T follicular helper cell (primary cell): ENCODE measurements at places on chromosomes 4 and X.
A peak's percentile ranks its signal among the peaks of the same experiment; 100 is the strongest.

- DNase-seq = no peak
Observed at GRCh38 chr4:32564626-32565025, 1844.5 kb downstream of the PCDH7 start.

- peak; percentile 37 for DNase-seq
Observed at GRCh38 chr4:68373513-68373912, 23.6 kb upstream of the YTHDC1 start.

DNA sequence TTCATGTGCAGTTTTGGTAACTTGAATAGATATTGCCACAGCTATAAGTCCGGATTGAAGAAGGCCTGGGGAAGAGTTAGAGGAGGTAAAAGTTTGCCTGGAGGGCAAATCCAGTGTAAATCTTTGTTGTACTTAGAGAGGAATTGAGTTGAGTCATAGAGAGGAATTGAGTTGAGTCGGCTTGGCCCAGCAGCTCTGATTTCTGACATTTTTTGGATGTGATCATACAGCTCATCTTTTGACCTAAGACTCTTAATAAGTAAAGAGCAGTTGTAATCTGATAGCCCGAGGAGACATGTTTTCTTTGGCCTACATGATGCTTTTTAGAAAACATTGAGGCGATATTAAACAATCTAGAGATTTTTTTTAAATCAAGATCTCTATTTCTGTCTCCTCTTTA, 3.9 kb downstream of the KIT start:
- DNase-seq = no peak

DNA sequence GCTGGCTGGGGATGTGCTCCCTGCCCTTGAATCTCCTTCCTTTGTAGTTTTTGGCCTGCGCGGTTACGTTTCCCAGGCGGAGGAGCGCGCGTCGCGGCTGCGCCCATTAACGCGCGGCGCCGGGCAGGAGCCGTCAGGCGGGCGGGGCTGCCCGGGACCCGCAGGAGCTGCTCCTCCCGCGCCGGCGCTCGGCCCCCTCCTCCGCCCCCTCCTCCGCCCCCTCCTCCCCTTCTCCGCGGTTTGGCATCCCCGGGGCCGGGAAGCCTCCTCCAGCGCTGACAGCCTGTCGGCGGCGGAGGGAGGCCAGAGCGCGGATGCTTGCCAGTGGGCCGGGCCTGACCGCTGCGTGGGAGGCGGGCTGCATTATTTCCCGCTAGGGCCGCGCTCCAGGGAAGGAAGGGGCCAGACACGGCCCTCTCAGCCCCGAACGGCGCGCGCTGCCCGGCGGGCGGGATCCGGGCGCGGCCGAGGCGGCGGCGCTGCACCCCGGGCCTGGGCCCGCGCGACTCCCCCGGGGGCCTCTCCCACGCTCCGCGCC, at the start of gene DCLK2:
Gene DCLK2 (plus strand): TSS at position 405 of the 538 bp plus-strand sequence. CDS start 583 bp downstream, outside the sequence.
- DNase-seq = no peak

DNA sequence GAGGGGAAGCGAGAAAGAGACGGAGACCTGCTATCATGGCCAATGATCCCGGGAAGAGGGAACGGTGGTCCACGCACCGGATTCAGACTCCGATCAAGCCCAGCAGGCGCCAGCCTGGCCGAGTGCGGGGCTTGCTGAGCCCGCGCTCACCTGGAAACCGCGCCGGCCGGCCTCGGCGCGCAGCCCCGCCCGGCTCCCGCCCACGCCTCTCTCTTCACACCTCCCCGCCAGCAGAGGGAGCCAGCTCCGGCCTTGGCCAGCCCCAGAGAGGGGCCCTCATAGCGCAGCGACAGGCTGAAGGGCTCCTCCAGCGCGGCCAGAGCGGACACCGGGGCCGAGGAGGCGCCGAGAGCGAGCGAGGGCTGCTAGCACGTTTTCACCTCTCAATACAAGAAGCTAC, 36.8 kb upstream of the SPANXN2 start:
- DNase-seq = no peak

GRCh38 chrX:129593137-129593536, 53.1 kb downstream of the OCRL start:
- no peak for DNase-seq

GRCh38 chr4:42452823-42453222, 55.5 kb downstream of the SHISA3 start:
- no peak for DNase-seq

- DNase-seq = no peak
Observed at GRCh38 chr4:17567271-17567670, 9.7 kb upstream of the LAP3 start.

DNA sequence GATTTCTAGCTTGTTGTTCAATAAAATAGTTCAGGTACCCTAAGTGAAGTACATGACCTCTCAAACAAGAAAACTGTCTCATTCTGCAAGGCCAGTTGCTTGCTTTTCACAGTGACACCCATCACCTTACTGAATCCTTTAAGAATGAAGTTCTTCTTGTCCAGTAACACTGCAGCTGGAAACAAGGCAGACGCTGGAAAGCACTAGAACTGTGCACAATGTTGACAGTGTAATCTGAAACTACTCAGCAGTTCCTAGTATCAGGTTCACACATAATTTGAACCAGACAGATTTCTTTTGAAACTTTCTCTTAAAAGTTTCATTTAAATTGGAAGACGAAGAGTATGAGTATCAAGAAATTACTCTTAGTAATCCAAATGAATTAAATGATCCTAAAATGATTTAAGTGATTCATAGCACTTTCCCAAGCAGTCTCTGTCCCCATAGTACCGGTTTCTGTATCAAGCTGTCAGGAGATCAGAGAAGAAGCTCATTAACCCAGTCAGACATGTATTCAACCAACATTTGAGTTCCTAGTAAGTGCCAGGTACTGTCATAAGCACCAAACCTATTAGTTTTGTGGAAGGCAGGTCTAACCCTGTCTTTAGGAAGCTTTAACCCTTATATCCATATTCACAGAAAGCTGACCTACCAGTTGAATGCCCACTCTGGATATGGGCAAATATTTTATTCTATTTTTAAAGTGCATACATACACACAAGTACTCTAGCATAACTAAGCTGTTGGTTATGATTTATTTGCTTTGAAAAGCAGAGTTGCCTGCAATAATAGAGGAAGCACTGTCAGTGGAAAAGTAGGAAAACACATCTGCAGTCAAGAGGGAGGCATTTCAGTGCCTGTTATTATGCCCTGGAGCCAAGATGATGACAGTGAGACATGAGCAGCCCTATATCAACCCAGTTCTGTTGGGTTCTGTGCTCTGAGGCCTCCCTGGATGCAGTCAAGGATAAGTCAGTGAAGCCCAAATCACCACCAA, 63.6 kb downstream of the PALLD start:
- no peak for DNase-seq

GRCh38 chr4:172660251-172660650, 508.4 kb upstream of the GALNT7 start:
- DNase-seq = no peak

GRCh38 chr4:80144676-80145470, 52.4 kb upstream of the PRDM8 start:
- no peak for DNase-seq

DNA sequence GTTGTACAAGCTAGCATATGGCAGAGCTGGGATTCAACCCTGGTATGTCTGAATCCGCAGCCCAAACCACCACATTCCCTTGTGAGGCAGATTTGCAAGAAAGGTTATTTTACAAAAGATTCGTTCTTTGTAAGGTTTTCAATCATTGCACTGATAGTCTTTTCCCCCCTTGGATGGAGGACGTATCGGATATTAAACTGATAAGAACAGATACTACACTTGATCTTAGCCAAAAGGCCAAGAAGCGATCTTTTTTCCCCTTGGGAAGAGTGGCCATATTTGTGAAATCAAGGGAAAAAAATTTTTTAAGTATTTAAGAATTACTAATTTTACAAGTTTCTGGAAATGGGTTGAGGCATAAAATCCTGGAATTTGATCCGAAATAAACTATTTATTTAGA, 34.4 kb upstream of the MSMO1 start:
- no peak for DNase-seq

DNA sequence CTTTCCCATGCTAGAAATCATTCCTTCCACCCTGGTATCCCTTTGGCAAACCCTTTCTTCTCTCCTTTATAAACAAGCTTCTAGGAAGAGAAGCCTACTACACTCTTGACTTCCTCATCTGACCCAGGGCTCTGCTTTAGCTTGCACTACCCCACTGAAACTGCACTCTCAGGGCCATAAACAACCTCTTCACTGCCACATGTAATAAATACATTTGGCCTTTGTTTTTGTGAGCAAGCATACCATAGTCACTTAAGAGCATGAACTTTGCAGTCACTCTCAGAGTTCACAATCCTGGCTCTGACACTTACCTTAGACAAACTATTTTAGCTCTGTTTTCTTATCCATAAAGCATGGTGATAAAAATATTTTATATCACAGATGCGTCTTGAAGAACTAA, 50.7 kb upstream of the USP38 start:
- DNase-seq = no peak

- no peak for DNase-seq
Observed at GRCh38 chrX:37905436-37906147, 58.2 kb upstream of the DYNLT3 start.

DNA sequence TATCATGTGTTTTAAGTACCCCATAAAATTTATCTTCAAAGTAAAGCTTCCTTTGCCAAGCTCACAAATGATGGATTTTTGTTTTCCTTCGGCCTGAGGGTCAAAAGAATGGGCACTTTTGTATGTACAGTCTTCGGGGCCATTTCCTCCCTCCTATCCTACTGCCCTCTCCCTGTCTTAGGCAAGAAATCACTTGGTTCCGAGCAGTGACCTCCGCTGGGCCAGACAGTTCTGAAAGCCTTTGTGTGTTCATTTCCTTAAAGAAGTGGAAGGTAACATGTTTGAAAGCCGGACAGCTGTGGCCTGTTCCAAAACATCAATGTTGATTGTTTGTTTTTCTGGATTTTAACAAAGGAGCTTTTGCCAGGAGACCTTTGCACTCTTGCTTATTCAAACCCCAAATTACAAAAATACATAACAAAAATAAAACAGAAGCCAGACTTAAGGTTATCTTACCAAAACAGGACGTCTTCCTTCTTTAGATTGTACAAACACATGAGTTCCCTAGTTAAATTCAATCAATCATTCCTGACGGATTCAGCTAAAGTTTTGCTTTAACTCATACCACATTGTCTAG, 110.6 kb upstream of the LIMCH1 start:
- no peak for DNase-seq

GRCh38 chr4:8831221-8832112, 40.2 kb downstream of the HMX1 start:
- DNase-seq = no peak

- no peak for DNase-seq
Observed at GRCh38 chr4:110128029-110128428, 70.4 kb downstream of the ELOVL6 start.

DNA sequence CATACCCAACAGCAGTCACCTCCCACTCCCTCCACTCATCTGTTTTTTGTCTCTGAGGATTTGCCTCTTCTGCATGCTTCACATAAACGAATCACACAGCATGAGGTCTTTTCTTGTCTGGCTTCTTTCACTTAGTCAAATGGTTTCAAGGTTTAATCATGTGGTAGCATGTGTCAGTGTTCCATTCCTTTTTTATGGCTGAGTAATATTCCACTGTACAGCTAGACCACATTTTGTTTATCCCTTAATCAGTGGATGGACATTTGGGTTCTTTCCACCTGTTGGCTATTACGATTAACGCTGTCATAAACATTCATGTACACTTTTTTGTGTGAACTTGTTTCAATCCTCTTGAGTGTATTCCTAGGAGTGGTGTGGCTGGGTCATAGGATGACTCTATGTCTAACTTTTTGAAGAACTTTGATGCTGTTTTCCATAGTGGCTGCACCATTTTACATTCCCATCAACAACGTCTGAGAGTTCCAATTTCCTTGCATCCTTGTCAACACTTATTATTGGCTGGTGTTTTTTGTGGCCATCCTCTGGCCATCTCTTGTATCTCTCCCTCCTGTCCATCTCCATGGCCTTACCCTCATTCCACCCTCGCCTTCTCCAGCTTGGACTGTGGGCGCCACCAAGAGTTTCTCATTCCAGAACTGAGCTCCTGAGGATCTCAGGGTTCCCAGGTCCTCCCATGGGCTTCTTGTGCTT, 12.4 kb upstream of the NSG1 start:
- DNase-seq = no peak

DNA sequence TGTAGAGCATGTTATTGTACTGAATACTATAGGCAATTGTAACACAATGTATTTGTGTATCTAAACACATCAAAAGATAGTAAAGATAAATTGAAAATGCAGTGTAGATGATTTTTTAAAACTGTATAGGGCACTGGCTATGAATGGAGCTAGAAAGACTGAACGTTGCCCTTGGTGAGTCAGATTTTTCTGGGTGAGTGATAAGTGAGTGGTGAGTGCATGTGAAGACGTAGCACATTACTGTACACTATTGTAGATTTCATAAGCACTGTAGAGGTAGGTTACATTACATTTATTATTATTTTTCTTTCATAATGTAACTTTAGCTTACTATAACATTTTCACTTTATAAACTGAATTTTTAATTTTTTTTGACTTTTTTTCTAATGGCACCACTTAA, 1491.6 kb downstream of the TECRL start:
- DNase-seq = no peak
